Activated naive CD8-positive, alpha-beta T cell treated with anti-CD3 and anti-CD28 coated beads, Interleukin-2, amount 10 ng/mL, durations not matched to agents 7 days and 5 days (primary cell): ENCODE measurements at places on chromosomes 5 and 9. TPM values are rescaled to one million over a fixed set of nuclear protein-coding genes. Genes with fewer than 3 reads are reported as not detected.

DNA sequence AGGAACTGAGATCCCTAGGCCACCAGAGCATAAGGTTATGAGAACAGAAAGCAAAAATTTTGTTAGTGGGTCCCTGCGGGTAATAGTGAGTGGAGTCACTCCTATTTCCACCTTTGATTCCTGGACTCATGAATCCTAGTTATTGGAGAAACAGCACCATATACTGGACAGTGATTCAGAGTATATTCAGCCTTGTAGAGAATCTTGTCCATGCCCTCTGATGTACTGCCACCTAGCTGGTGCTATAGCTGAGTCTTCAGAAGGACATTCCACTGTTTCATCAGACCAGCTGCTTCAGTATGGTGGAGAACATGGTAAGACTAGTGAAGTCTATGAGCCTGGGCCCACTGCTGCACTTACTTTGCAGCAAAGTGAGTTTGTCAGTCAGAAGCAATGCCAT, 25.0 kb upstream of the ITGA2 start:
- no peaks in the 10 kb centered on the region for H3K36me3 ChIP-seq
- no peak for DNase-seq
- H3K27ac ChIP-seq = no peak overlapping the region

DNA sequence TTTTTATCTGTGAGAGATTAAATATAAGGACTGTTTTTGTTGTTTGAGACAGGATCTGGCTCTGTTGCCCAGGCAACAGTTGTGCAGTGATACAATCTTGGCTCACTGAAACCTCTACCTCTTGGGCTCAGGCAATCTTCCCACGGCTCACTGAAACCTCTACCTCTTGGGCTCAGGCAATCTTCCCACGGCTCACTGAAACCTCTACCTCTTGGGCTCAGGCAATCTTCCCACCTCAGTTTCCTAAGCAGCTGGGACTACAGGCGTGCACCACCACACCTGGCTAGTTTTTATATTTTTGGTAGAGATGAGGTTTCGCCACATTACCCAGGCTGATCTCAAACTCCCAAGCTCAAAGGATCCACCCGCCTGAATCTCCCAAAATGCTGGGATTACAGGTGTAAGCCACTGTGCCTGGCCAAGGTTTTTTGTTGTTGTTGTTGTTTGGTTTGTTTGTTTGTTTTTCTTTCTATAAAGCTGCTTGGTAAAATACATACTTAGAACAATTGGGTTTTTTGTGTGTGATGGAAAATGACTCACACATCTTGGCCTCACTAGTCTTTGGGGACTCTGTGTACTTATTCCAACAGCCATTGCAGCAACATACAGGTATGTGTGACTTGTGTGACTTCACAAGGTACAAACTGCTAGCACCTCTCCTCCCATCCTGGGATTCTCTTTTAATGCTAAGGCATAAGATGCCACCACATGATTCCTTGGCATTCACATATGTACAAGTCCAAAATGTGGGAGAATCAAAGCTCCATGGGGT, 36.5 kb upstream of the RASA1 start:
- no peak overlapping the region for H3K4me3 ChIP-seq
- no peak overlapping the region for H3K27ac ChIP-seq
- no peak for DNase-seq
- no peaks in the 10 kb centered on the region for H3K4me1 ChIP-seq
- no peaks in the 10 kb centered on the region for H3K36me3 ChIP-seq

The PDE8B gene
- total RNA-seq = 0.19 TPM

The CXCL14 gene
- total RNA-seq = not detected

The MTX3 gene
- total RNA-seq = 17.2 TPM

The TSSK1B gene
- total RNA-seq = not detected

DNA sequence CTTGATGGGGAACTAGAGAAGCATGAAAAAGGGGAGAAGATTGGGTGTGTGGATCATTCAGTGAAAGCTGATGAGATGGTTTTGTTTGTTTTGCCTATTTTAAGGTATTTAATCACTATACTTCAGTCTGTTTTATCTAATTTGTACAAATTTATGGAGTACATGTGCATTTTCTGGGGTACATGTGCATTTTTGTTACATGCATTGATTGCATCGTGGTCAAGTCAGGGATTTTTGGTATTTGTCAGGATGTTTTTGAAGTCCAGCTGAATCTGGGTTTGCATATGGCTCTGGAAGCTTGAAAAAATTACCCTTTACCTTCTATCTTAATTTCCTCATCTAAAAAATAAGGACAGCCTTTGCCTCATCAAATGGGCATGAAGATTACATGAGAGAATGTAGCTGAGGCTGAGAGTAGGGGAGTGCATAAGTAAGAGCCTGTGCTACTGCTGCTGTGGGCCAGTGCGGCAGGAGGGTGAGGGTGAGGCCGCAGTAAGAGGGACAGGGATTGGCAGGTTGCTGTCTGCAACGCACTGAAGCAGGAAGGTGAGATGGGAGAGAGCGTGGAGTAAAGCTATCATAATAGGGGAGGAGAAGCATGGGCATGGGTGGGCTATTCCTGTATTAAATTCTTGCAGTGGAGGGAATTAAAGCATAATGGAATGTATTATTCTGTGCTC, 139.8 kb downstream of the NPR3 start:
- no peak overlapping the region for H3K4me3 ChIP-seq
- H3K4me1 ChIP-seq = no peaks in the 10 kb centered on the region
- H3K36me3 ChIP-seq = no peaks in the 10 kb centered on the region
- no peak overlapping the region for H3K27ac ChIP-seq
- peaks cover 2% of the 10 kb centered on the region for H3K27me3 ChIP-seq

The SLCO6A1 gene
- total RNA-seq = not detected

The UBE2QL1 gene
- not detected for total RNA-seq

GRCh38 chr9:129610213-129610472, 10.8 kb downstream of the C9orf50 start:
- peak overlapping the region; percentile 78 for H3K4me3 ChIP-seq
- no peaks in the 10 kb centered on the region for H3K36me3 ChIP-seq
- H3K4me1 ChIP-seq = peaks cover 25% of the 10 kb centered on the region
- no peak for DNase-seq
- H3K27me3 ChIP-seq = peaks cover 2% of the 10 kb centered on the region

The CSF1R gene
- total RNA-seq = 3.6 TPM

The TMEM8B gene
- total RNA-seq = 5.9 TPM

The ANKRD18B gene
- not detected for total RNA-seq

- no peak for DNase-seq
- no peak overlapping the region for H3K4me3 ChIP-seq
- no peaks in the 10 kb centered on the region for H3K4me1 ChIP-seq
These were observed 152.4 kb downstream of the LRRC70 start for GRCh38 chr5:62731022-62731421.

The IFNA2 gene
- not detected for total RNA-seq

The GARIN3 gene
- not detected for total RNA-seq

GRCh38 chr5:123116058-123116457, 27.0 kb downstream of the PRDM6 start:
- no peak for DNase-seq
- no peak overlapping the region for H3K27ac ChIP-seq
- H3K27me3 ChIP-seq = peaks cover 21% of the 10 kb centered on the region
